ENCODE measurements at places on chromosomes 1 and 21.

DNA sequence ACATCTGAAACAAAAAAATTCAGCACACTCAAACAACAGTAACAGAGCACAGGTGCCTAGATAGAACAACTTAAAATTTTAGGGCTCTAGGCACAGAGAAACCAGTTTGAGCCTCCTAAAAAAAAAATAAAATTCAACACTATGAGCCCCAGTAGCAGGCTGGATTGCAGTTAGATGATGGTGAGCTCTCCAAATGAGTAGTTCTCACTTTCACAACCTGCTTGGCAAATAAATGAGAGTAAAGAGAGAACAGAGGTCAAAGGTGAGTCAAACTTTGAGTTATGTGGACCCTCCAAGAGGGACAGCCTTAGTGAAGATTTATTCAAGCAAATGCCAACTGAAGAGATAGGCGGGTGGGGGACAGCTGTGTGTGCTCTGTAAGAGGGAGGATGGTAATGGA lies 3.6 kb downstream of the BEND5 start:
- DNase-seq: no peak

DNA sequence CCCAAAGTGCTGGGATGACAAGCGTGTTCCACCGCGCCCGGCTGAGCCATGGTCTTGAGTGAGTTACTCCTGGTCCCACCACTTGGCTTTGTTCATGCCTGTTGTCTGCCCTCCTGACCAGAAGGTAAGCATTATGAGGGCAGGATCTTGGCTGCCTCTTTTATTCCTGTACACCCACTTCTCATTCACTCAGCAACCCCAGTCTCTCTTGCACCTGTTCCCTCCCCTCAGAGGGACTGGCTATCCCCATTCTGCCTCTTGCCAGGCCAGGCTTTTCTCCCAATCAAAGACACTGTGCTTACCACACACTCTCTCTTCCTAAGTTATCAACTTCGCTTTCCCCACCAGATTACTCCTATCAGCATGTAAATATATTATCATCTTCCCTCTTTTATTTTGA lies 26.4 kb downstream of the SPATA21 start:
- no peak for DNase-seq

DNA sequence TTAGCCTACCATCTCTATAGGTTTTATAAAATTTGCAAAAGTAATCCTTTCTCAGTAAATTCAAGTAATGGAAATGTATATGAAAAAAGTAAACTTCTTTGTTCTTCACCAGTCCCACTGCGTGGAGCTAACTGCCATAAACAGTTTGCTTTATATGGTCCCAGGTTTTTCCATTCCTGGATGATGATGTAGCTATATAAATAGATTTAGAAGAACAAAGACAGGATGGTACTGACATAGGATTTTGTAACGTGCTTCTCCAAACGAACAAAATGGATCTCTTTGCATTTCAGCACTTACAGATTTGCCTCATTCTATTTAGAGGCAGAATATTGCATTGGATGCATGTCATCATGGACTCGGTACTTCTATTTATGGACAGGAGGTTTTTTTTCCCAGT lies 57.3 kb downstream of the SMYD2 start:
- DNase-seq: no peak

DNA sequence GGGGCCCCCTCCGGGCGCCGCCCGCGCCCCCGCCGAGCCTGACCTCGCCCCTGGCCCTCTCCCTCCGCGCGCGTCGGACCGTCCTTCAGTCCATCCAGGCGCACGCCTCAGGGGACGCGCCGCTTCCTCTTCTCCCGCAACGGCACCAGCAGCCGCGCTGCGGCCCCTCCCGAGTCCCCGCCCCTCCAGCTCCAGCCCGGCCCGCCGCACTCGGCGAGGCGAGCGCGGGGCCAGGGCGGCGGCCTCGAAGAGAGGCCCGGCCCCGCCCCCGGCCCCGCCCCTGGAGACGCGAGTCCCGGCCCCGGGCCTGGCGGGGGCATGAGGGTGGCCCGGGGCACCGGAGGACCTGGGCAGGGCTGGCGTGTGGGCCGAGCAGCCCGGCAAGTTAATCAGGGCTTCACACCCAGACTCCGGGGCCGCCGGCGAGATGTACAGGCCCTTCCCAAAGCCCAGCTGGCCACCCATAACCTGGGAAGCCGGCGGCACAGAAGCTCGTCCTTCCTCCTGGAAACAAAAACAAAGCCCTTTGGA lies at the start of gene IGSF3:
IGSF3 (minus strand) TSS at position 159 of the 531 bp plus-strand sequence. CDS start 1,407 bp downstream, outside the sequence.
- DNase-seq: peak; percentile 91

DNA sequence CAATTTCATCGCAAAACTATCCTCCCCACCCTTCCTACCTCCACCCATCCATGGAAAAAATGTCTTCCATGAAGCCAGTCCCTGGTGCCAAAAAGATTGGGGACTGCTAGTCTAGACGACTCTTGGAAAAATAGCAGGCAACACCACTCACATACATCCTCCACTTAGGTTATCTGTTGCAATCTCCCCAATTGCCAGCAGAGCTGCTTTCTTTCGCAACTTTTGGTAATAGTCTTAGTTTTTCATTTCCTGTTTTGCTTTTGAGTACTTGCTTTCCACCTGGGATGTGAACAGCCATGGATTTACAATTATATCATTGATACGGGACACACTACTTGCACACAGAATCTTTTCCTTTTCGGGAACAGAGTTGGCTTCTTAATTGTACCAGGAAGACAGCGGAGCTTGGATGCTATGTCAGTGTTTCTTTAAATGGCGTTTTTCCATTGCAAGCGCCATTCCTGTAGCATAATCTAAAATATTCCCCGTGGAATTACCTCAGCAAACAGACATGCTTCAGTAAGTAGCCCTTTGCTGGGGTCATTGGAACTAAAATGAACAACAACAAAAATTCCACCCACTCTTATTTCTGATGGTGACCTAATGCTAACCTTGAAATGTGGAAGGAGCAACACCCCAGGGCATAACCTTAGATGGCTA lies 183.3 kb upstream of the ADGRL2 start:
- DNase-seq: peak; percentile 9

- DNase-seq: no peak
Observed at GRCh38 chr1:12585536-12585935, 32.5 kb downstream of the DHRS3 start.

DNA sequence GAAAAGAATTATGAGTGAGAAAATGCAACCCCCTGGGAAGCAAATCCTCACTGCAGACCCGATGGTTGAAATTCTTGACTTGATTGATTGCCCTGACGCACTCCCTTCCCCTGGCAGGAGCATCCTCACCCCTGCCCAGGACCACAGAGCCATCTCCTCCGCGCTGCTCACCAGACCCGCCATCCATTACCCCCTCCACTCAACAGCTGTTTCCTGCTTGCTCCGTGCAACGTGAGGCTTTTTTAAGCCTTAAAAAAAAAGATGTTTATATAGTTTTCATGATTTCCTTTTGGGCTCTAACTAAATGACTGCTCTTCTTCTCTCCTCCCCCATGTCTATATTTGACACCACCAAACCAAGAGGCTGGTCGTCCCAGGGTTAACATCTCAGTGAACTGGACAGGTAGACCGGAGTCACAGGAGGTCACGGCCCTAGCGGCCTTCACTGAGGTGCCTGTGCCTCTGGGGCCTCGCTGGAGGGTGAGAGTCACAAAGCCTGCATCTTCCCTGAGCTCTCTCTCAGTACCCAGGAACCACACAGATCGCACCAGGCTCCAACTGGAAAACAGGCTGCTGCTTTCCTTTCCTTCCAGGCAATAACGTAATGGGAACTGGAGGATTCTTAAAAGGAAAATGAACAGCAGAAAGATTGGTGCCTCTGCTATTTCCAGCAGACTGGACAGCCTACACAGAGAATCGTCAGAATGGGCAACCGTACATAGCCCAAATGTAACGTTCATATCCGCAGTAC lies 49.8 kb downstream of the ZBTB18 start:
- DNase-seq: no peak

DNA sequence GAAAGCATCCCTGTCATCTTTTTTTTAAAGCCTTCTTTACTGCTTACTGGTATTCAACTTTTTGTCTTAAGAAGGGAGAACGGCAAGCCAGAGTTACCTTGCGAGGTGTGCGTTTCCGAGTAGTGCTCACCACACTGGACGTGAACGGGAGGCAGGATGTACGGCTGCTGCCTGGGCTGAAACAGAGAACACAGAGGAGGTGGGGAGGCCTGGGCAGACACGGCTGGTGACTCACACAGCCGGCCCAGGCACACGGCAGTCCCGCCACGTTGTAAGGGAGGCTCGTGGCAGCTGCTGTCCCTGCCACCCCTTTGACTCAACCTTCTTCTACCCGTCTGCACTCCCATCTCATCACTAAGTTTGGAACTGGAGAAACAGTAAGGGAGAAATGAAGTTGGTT lies 105.8 kb downstream of the SMYD2 start:
- no peak for DNase-seq

- no peak for DNase-seq
Observed at GRCh38 chr1:91891454-91891853, 5.5 kb upstream of the TGFBR3 start.

DNA sequence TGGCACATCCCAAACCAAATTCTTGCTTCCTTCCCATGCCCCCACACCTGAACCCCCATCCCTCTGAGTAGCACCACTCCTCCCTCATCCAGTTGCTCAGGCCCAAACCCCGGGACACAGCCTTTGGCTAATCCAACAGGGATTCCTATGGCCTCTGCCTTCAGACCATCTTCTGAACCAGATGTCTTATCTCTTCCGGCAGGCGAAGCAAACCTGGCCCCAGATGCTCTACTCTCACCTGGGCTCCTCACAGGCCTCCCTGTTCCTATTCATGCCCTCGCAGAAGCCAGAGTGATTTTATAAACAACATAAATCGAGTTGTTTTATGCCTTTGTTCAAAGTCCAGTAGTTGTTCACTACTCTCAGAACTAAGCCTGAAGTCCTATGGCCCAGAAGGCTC lies 12.5 kb upstream of the KCNA2 start:
- DNase-seq: no peak

DNA sequence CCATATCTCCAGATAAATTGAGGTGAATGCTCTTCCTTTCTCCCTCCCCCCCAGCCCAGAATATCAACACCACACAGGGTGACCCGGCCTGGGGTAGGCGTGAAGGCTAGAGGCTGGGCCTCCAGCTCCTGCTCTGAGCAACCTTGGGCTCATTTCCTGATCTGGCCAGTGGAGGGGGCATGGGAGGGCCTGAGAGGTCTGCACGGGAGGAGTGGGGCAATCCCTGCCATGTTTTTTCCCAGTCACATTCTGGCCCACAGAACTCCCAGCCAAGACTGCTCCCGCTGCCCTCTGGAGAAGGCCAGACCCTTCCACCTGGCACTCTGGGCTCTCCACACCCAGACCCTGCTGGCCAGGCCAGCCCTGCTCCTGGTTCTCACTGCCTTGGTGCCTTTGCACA lies 3.9 kb downstream of the CLDN19 start:
- peak; percentile 46 for DNase-seq

GRCh38 chr1:162605225-162605927 lies 26.9 kb upstream of the DDR2 start:
- peak; percentile 23 for DNase-seq

DNA sequence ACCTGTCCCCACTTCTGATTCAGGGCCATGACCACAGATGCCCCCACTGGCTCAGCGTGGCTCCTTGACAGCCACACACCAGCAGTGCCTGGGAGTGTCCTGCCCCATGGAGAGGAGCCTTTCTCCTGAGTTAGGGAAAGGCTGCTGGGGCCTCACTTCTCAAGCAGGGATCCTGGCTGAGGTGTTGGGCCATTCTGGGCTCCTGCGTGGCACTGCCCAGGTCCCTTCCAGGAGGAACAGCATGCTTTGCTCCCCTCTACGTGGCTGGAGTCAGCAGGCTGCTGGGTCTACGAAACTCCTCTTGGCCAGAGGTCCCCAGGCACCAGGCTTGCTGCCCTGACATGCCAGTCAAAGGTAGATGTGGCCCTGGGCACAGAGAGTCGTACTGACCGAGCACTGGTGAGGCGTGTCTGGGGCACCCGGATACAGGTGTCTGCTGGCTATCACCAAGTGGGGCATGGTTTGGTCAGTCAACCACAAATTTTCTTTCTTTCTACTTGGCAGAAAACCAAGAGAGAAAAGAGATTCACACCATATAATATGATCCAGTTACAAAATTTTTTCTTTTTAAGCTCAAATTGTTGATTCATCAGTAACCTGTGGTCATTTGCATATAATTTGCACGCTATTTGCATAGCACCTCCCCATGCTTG lies 4.1 kb downstream of the ADORA1 start:
- no peak for DNase-seq

- peak; percentile 45 for DNase-seq
Observed at GRCh38 chr1:15703562-15703961, 19.4 kb downstream of the PLEKHM2 start.

GRCh38 chr1:147897029-147897752 lies 5.4 kb upstream of the GJA8 start:
- DNase-seq: no peak

DNA sequence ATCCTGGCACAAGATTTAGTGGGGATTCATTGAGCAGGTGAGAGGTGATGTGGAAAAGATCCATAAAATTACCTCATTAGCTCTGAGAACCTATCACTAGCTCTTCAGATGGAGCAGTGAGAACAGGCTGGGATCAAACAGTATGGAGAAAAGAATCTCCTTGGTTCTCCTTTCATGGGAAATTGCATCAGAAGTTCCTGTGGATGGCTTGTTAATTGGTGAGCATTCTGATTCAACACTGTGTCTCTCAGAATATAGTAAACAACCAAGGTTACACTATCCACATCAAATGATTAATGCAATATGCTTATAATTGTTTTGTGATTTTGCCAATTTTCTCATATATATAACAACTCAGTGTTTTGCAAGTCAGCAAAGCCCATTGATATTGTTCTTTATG lies 8.3 kb upstream of the CD55 start:
- DNase-seq: peak; percentile 54

- DNase-seq: peak; percentile 69
Observed at GRCh38 chr1:9890224-9890731, 19.8 kb downstream of the CTNNBIP1 start.

DNA sequence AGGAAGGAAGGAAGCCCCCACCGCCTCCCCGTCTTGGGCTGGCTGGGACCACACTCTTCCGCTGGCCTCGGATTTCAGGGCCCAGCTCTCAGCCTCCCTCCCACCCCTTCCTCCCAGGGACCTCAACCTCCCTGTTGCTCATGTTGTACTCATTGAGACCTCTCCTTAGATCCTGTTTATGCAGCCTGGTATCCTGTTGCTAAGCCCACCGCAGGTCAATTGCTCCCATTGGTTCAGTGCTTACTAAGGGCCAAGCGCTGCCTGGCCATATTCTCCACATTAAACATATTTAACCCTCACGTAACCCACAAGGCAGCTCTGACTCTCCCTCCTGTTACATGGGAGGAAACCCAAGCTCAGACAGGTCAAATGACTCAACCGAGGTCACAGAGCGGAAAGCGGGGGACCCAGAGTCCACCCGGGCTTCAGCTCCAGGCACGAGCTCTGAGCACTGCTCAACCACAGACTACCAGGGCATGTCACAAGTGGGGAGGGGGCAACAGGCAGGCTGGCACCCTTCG lies 23.2 kb upstream of the H6PD start:
- no peak for DNase-seq

GRCh38 chr1:221783936-221784335 lies 42.0 kb upstream of the DUSP10 start:
- DNase-seq: peak; percentile 25

DNA sequence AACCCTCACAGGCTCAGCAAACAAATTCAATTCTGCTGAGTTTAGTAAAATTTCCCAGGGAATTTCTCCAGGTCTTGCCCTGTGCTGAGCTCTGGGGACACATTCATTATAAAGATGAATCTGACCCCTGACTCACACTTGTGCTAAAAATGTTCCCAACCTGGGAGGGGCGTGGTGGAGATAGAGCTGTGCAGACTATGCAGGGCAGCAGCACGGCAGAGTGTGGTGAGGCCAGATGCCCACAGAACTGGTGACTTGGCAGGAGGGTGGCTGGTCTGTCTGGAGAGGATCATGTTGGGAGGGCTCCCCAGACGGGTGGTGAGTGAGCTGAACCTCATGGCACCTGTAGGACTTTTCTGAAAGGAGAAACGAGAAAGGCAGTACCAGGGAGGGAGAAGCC lies 31.6 kb downstream of the FAAH start:
- no peak for DNase-seq
